ENCODE measurements at places on chromosomes 6 and 20.

- DNase-seq = no peak
Measured at GRCh38 chr6:85574932-85575598, 18.6 kb downstream of the SNX14 start.

DNA sequence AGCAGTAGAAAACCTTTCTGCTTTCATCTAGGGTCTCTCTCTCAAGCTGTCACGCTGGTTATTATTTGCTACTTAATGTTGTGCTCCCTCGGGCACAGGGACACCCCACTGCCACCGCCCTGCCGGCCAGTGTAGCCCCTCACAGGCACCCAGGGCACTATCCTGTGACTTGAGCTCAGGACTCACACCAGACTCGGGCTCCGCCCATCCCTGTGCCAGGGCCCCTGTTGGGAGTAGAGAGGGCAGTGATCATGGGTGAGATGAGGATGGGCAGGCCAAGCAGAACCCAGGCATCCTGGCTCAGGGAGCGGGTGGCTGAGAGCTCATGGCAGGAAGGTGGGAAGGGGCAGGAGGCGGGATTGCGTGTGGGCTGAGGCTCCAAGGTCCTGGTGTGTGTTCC, 371.9 kb downstream of the ZFAND3 start:
- no peak for DNase-seq

- DNase-seq = peak; percentile 96
Measured at GRCh38 chr20:3795511-3796468, at the start of gene CDC25B. TSS of gene CDC25B (plus strand) at chr20:3796310. CDS start at chr20:3796532, 222 bp downstream.

GRCh38 chr6:133682506-133683307, 206.2 kb upstream of the TCF21 start:
- no peak for DNase-seq

DNA sequence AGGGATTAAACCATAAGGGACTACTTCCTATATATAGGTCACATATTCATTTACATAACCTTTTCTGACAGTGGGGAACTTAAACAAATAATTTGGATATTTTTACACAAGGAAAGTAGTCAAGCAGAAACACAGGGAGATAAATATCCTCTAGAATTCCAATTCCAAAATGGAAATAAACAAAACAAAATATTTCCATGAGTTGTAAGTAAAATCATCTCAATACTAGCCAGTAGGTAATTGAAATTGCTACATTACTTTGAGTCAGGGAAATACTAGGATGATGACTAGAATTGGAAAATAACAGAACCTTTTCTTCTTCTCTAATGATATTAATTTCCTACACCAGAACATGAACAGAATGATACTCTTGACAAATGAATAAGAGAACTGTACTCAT, 1308.1 kb upstream of the GJE1 start:
- DNase-seq = no peak

DNA sequence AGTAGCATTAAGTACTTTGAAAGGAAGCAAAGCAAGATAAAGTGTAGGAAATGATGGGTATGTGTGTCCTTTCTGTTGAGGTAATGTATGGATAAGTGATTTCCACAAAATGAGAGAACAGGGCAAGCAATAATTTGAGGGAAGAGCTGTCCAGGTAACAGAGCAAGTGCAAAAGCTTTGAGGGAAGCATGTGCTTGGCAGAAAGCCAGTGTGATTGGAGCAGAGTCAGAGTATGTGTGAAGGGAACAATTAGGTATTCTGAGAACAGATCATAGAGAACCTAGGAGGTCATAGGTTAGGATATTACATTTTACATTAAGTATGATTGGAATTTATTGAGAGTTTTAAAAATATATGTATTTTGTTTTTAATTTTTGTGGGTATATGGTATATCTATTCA, 30.2 kb upstream of the MAN1A1 start:
- peak; percentile 3 for DNase-seq

GRCh38 chr20:3825526-3825925, 5.2 kb downstream of the AP5S1 start:
- DNase-seq = no peak

DNA sequence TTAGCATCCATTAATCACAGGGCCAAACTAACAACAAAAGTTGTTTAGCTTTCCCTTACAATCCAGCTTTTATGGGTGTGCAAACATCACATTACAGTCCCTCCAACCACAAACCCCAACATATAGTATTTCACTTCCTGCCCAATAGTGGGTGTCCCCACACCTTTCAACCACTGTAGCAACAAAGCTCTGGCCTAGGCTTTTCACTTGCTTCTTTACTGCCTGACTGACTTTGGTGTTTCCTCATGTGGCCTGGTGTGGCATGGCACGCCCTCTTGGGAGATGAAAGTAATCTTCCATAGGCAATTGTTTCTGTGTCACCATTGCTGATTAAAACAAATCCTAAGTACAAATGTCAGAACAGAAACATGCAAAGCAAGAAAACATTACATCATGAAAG, 46.3 kb downstream of the MCM8 start:
- DNase-seq = no peak

All from thyroid gland (tissue), 4 donors.